Lung microvascular endothelial cell (primary cell): ENCODE measurements at places on chromosomes 16 and 17.

DNA sequence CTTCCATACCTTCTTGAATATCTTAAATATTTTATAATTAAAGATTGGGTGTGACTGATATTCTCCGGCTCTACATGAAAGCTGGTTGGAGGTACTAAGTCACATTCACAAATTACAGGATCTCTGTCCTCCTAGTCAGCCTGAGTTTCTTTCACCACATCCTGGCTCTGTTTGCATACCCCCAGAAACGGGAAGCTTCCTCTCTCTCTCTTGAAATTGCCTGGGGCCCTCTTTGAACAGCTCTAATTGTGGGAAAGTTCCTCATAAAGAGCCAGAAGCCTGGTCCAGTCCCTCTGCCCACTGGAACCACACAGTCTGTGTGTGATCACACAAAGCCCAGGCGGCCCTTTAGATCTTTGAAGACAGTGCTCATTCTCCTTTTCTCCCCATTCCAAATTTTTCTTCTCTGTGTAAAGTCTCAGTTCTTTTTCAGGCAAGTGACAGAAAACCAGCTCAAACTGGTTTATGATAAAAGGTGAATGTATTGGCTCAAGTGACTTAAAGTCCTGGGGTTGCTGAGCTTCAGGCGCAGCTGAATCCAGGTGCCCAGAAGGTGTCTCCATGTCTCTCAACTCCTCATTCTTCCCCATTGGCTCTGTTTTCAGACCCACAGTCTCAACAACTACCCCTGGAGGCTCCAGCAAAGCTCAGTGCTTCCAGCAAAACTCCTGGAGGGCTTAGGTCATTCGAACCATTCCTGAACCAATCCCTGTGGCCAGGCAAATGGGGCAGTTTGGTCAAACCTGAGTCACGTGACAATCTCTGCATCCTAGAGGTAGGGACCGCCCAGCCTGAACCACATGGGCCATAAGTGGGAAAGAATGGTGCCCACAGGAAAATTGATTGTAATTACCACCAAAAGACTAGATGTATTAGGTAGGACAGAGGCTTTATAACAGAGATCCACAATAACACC is 8.5 kb upstream of the RAI1 start:
- DNase-seq = no peak

DNA sequence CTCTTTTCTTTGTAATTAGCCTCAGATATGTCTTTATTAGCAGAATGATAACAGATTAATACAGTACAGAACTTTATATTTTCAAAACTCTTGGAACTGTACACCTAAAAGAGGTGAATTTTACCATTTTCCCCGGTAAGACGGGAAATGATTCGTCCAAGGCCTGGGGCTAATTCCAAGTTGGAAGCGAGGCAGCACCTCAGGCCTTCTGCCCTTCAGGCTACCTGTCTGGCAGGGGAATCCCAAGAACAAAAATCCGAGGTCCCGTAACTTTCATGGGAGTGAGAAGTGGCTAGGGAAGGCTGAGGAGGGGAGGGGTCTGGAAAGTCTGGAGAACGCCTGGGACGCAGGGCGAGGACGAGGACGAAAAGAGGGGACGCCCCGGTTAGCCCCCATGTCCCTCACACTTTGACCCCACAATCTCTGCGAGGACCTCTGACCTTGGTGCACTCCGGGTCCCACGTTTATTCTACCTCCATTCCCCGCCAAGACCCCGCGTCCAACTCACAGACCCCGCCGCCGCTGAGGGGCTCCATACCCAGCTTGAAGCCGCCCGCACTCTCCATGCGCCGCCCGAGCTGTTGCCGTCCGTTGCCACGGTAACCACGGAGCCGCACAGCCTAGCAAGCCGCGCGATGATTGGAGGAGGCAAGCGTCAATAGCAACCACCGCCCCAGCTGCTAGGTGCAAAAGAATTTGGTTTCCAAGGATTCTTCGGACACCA is at the start of gene HYDIN:
Gene HYDIN, minus strand, starts transcription at position 601 of the 724 bp plus-strand sequence. CDS start 43,827 bp downstream, outside the sequence.
- DNase-seq = peak; percentile 55

- DNase-seq = no peak
Measured at GRCh38 chr17:7961421-7961820, 29.4 kb downstream of the CNTROB start.

DNA sequence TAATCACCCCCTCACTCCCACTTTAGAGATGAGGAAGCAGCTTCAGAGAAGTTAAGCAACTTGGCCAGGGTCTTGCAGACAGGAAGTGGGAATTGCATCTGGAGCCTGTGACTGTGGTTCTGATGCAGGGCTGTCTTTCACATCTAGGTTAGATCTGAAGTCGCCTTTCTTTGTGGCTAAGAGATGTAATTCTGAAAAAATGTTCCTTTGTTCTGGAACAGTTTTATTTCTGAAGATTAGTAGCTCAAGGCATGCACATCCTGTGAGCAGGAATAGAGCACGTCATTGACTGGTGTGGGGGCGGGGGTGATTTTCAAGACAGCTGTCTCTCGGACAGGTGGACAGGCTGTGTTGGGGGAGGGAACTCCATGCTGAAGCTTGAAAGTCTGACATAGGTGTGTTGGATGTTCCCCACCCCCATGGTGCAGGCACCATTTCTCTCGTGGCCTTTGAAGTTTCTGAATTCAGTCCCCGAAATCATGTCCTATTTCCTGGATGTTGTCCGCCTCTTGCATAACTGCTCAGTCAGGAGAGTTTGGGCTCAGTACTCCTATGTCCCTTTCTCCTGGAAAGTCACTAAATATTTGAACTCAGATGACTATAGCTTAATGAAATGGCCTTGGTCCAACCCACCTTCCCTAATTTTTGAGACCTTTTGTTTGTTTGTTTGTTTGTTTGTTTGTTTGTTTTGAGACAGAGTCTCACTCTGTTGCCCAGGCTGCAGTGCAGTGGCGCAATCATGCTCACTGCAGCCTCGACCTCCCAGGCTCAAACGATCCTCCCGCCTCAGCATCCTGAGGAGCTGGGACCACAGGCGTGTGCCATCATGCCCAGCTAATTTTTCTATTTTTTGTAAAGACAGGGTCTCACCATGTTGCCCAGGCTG is 21.0 kb upstream of the HERPUD1 start:
- DNase-seq = no peak

- no peak for DNase-seq
Measured at GRCh38 chr17:72733619-72734282, 358.7 kb downstream of the SLC39A11 start.

DNA sequence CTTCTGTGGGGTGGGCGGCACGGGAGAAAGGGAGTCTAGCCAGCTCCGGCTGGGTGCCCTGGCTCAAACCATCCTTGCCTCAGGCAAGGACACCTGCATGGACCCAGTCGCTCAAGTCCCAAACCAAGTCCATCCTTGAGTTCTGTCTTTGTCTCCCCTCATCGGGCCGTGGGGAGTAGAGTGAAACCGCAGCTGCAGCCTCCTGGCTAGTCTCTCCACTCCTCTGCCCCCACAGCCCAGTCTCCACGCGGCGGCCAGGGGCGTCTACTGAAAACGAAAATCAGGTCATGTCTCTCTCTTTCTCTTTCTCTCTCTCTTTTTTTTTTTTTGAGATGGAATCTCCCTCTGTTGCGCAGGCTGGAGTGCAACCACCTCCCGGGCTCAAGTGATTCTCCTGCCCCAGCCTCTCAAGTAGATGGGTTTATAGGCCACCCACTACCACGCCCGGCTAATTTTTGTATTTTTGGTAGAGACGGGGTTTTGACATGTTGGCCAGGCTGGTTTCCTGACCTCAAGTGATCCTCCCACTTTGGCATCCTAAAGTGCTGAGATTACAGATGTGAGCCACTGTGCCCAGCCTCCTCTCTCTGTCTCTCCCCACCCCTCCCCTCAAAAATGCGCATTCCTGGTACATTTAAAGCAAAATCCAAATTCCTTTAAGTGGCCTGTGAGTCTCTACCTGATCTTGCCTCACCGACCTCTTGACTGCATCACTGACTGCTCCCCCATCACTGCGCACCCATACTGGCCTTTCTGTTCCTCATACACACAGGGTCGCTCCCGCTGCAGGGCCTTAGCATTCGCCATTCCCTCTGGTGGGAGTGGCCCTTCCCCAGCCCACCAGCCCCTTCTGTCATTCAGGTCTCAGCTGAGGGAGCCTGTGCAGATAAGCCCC is 17.7 kb upstream of the RMI2 start:
- DNase-seq = no peak

- no peak for DNase-seq
Measured at GRCh38 chr16:85897382-85897781, 1.6 kb upstream of the IRF8 start.

DNA sequence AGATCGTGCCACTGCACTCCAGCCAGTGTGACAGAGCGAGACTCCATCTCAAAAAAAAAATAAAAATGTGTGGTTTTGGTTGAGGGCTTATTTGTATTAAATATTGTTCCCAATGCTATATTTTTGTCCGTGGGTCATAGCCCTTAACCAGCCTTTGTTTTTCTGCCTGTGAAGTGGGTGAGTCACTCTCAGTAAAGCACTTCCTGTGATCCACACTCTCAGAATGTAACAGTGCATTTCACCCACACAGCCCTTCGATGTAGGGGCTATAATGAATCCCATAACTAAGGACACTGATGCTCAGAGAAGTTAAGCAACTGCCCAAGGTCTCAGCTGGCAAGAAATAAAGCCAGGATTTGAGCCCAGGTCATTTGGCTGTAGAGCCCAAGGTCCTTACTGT is 34.7 kb upstream of the POLR3E start:
- DNase-seq = peak; percentile 25

DNA sequence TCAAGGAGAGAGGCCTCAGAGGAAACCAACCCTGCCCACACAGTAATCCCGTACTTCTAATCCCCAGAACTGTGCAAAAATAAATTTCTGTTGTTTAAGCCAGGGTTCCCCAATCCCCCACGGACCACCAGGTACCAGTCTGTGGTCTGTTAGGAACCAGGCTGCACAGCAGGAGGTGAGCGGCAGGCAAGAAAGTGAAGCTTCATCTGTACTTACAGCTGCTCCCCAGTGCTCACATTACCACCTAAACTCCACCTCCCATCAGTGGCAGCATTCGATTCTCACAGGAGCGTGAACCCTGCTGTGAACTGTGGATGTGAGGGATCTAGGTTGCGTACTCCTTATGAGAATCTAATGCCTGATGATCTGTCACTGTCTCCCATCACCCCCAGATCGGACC is 101.1 kb upstream of the CDC42EP4 start:
- no peak for DNase-seq

- DNase-seq = no peak
Measured at GRCh38 chr17:27368151-27368795, 74.4 kb downstream of the WSB1 start.

GRCh38 chr16:27222249-27223225 is 19.2 kb downstream of the KDM8 start:
- DNase-seq = no peak

GRCh38 chr17:28487881-28488532 is 14.6 kb downstream of the SLC13A2 start:
- no peak for DNase-seq

DNA sequence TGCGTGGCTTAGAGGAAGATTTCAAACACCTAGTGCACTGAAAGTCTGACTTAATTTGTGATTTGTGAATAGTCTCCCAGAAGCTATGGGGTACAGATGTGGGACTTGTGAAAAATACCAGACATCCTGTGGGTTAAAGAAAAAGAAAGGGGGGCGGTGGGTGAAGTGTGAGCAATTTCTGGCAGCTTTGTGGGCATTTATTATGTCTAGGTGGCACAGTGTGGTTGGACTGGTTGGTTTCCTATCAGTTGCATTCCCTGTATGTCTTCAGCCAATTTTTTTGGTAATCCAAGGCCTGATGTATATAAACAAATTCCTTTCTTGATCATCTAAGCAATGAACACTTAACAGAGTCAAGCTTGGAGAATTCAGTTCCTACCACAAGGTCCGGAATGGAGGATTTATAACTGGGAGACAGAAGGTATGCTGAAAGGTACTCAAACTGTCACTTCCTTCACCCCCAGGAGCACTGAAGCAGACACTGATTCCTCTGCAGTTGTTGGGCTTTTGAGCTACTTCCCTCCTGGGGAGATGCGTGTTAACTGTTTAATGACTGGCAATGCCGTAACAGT is 211.6 kb downstream of the WWOX start:
- no peak for DNase-seq

DNA sequence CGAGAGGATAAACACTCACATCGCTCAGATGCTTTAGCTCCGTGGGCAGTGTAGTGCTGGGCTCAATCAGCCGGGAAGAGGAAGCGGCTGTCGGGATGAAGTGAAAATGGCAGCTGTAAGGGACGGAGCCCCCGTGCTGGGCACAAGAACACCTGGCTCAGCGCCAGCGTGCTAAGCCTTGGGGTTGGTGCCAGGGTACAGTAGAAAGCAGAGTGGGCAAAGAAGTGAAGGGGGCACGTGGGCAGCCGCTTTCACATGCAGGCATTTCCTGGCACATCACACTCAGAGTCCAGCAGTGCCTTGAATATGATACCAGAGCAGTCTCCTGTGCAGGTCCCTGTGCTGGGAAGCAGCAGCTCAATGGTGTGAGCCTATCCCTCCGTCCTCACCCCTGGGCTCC is 51.1 kb upstream of the FOXF1 start:
- DNase-seq = no peak

DNA sequence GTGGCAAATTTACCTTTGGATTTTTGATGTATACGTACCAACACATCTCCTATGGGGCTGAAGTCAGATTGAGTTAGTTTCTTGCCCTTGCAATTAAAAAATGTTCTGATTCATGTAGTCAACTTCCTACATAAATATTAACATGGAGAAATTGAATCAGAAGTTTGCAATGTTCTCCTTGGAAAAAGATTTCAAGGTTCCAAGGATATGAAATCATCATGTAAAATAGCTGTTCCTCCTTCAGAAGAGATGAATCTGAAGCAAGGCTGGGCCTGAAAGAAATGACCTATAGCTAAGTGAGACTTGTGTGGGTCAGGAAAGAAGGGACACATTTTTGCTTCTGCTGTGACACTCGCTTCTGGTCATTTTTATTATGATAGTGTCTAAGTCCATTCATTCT is 131.7 kb downstream of the RGS9 start:
- peak; percentile 55 for DNase-seq

DNA sequence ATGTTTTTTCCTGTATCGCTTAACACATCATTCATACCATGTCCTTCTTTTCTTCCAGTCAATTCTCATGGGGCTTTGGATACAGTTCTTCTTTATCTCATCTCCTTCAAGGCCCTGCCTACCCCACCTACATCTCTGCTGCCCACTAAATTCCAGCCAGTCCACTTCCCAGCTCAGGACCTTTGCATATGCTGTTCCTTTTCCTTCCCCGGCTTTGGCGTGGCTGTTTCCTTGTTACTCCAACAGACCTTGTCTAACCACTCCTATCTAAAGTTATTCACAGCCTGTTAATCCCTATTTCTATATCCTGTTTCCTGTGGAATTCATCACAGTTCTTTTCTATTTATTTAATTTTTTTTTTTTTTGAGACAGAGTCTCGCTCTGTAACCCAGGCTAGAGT is 6.6 kb upstream of the STAT3 start:
- peak; percentile 47 for DNase-seq

DNA sequence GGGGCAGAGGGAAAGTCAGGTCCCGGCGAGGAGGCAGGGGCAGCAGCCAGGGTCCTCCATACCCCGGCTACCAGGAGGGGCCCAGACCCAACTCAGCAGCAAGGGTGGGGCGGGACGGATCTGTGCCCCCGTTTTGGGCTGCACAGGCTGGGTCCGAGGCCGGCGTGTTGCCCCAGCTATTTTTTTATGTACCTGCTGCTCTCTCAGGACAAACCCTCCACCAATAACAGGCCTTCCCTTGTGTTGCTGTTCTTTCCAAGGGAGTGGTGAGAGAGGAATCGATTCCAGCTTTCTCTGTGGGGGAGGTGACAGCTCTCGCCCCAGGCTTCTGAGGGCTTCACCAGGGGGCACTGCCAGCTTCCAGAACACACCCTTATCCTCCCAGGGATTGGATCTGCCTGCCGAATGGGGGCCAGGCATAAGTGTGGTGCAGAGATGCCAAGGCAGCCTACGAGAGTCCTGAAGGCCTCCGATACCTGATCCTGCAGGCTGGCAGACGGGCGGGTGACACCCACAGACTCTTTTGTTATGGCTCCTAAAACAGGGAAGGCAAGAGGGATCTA is 22.3 kb downstream of the RTN4RL1 start:
- no peak for DNase-seq

GRCh38 chr17:56593646-56594319 is at the start of gene NOG:
Gene NOG (plus strand): TSS chr17:56593699. CDS start chr17:56594224, 525 bp downstream.
- DNase-seq = peak; percentile 75
